Left ventricle myocardium inferior (tissue), 1 donor: ENCODE measurements at places on chromosomes 6 and 20.

DNA sequence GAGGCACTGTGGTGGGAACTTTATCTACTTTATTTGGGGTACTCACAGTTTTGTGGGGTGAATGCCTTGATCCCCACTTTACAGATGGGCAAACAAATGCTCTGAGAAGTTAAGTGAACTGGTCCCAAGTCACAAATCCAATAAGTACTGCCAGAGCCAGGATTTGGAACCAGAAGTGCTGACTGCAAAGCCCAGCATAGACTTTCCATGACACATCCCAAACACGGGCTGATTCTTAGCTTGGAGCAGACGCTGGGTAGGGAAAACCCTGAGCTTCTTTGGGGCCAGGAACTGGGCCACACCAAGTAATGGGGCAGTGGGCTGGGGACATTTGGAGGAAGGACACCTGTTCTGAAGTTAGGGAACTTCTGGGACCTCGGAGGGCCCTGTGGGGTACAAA is 20.3 kb downstream of the RIN2 start:
- no peak for DNase-seq

GRCh38 chr6:111802015-111802414 is 71.2 kb downstream of the FYN start:
- DNase-seq = no peak

GRCh38 chr6:45838996-45839395 is 176.7 kb downstream of the CLIC5 start:
- no peak for DNase-seq

- no peak for DNase-seq
These were observed 137.7 kb upstream of the ARMC2 start for GRCh38 chr6:108710551-108710950.

- no peak for DNase-seq
These were observed 10.8 kb upstream of the MICAL1 start for GRCh38 chr6:109466212-109466923.

DNA sequence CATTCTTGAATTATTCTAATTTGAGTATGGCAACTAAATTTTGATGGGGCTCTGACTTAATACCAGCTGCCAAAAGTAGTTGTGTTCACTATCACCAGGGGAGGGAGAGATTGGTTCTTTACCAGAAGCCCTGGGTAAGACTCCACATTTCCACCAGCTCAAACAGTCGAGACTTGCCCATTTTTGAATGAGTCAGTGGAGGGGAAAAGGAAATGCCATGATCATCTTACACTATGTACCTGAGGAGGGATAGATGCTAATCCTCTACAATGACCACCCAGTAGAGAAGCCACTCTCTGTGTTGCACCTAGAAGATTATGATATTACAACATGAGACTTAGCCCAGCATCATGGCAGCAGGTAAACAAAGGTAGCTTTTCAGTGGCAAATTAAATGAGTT is 77.0 kb upstream of the SGK1 start:
- DNase-seq = no peak

GRCh38 chr6:161434921-161435747 is 161.3 kb upstream of the AGPAT4 start:
- DNase-seq = no peak

DNA sequence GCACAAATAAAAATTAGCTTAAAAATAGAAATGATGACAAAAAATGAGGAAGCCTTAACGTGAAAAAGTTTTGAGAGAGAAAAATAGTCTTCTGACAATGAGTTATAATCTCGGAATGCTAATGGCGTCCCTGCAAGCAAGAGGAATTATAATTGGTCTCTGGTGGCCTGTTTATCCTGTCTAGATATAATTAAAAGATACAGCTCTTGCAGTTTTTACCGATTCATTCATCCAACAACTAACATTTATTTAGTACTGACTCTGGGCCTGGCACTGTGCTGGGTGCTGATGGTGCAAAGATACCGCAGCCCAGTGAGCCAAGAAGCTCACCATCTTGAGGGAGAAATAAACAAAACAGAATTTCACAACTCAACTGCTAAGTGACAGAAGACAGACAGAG is 31.6 kb upstream of the ANKRD60 start:
- no peak for DNase-seq

GRCh38 chr6:112384511-112384910 is 37.4 kb downstream of the RFPL4B start:
- DNase-seq = no peak

DNA sequence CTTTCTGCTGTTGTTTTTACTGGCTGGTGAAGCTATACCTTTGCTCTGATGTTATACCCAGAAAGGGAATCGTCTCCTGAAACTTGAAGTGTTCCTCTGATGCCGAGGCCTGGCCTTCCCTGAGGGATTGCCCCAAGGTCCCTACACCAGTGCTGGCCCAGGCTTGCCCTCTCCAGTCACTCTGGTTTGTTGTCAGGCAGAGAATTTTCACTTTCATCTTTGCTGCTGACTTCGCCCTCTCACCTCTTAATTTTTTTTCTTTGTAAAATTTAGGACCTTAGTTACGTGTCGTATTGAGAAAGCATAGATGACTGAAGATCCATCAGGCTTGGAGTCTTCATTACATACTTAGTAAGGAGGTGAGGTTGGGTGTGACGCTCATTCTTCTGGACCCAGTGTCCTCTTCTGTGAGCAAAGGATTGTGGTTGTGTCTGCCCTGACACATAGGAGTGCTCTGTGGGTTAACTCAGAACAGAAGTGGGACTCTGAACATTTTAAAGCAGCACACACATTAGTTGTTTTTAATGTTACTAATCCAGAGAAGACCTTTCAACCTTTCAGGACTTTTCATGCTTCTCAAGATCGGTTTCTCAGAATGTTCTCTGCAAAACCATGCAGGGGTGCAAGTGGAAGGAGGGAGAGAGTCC is 45.4 kb downstream of the TULP4 start:
- no peak for DNase-seq

DNA sequence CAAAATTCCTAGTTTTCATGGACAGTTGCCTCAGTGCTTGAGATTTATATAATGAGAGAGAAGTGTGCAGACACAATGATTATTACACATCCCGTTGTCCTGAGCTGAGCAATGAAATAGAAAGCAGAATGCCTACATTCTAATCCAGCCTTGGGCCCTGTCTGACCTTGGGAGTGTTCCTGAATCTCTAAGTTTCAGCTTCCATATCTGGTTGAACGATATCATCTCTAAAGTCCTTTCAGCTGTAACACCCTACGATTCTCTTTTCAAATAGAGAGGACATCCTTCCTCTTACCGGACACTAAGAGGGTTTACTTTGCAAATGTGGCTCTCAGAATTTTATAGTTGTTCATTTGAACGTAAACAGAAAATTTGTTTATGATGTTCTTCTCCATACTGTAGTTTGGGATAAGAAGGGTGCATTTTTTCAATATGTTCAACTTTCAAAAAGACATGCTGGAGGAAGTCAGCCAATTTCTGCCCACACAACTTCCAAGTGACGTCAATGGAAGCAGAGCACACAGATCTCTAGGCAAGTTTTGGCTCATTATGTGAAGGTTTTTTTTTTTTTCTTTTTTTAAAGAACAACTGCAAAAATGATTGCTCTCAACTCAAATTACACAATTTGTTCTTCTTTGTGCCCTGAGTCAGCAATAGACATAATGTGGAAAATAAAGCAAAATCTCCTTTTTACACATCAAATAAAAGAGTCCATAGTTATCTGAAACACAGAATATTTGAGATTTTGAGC is 50.4 kb downstream of the PDE7B start:
- peak; percentile 48 for DNase-seq

DNA sequence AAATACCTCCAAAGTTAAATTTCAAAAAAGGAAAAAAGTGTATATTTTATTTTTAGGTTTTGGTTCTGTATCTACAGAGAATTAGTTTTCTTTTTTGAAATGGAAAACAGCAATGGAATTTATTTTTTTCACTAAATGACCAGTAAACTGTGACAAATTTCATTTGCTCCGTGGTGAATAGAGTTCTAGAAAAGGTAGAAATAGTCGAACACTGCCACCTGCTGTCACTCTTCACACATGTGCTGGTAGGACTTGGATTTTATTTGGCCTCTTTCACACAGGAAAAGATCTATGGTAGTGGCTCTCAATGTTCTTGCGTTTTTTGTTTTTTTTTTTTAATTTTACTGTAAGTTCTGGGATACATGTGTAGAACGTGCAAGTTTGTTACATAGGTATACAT is 312.5 kb downstream of the EYA4 start:
- DNase-seq = no peak

GRCh38 chr20:59985164-59985563 is 26.9 kb downstream of the CDH26 start:
- DNase-seq = no peak

- no peak for DNase-seq
These were observed 14.5 kb upstream of the PSMG4 start for GRCh38 chr6:3244003-3244831.

- DNase-seq = no peak
These were observed 336.0 kb upstream of the PRDM1 start for GRCh38 chr6:105750089-105750488.

DNA sequence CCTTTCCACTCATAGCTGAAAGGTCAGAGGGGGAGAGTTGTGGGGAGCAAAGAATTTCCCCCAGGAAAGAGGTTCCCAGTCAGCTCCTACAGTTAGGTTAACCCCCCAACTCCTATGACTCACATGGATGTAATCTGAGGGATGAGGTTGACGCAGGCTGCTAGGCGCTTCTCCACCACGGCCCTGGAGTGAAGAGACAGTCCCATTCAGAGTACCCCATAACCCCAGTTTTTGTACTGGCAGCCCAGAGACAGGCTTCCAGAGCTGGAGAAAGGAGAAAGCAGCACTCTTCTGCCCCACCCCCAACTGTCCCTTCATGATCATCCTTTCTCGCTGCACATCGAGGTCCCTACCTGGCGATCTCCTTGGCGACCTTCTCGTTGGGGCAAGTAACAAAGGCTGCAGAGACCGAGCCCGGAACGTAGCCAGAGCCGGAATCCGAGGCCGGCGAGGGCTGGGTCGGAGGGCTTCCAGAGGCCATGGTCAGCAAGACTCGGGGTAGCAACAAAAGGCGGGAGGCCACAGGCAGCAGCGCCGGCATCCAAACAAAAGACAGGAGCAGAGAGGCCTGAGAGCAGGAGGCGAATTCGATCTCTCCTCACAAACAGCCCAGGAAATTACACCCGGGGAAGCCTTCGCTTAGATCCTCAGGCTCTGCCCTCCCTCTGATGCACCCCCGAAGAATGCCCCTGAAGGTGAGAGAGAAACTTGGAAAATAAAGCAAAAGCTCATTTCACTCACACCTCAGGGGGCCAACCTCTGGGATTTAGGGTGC is 592 bp downstream of the CUTA start:
- no peak for DNase-seq

- no peak for DNase-seq
These were observed 348.7 kb upstream of the MANEA start for GRCh38 chr6:95228636-95229035.

- DNase-seq = no peak
These were observed 103.0 kb downstream of the ADGRB3 start for GRCh38 chr6:68738039-68738438.

DNA sequence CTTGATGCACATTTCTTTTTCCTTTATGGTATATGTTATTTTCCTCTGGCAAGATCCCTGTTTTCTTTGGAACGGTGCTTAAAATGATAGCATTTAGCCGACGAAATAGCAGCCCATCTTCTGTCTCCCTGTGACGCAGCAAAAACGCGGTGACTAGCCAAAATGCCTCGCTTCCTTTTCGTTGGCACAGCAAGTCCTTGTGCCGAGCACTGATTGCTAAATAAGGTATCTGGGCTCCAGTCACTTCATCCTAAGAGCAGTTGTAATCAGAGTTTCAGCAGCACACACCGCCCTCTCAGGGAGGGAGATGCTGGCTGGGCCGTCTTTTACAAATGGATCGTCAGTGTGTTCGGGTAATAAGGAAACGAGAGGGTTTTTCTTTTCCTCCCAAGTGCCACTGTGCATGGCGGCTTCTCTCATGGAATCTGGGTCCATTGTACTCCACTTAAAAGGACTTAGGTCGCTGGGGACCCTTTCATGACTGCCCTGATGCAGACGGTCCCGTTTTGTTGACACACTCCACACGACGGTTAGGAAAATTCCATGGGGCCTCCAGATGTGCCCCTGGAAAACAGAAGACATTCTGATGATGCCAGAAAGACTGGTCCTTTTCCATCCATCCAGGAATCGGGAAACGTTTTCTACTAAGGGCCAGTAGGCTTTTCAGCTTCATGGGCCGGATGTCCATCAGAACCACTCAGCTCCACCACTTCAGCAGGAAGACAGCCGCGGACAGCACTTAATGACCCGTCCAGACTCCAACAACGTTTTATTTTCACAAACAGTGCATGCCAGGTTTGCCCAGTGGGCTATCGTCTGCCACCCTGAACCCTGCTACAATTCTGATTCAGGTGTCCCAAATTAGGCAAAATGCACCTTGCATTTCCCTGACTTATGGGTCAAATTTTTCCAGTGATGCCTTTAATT is 185.5 kb downstream of the CDH4 start:
- DNase-seq = peak; percentile 21

- DNase-seq = peak; percentile 34
These were observed 185.5 kb upstream of the AKAP12 start for GRCh38 chr6:151054306-151054705.

- no peak for DNase-seq
These were observed 288.1 kb upstream of the PRDM1 start for GRCh38 chr6:105797983-105798453.

- DNase-seq = no peak
These were observed 206.9 kb downstream of the TFAP2C start for GRCh38 chr20:56835829-56836550.

- no peak for DNase-seq
These were observed 181.9 kb downstream of the NFATC2 start for GRCh38 chr20:51360451-51361201.

DNA sequence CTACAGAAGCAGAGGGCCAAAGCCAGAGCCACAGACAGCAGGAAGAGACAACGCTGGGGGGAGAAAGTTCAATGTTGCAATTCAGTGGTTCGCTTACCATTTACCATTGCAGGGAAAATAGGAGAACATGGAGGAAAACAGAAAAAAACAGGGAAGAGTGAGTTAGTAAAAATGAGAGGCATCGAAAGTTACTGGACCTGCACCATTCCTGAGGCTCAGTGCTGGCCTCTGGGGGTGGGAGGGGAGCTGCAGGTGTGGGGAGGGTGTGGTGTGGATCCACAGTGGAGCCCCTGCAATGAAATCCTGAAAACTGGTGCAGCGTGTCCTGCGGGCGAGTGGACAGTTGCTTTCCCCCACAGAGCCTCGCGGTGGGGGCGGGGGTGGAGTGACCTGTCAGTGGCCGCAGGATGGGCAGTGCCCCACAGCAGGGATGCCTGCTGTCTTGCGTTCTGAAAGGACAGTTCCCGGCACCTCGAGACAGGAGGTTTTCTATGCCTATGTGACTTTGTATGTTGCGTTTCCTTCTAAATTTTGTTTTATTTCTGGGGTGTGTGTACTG is 5.7 kb downstream of the TMEM181 start:
- DNase-seq = no peak

DNA sequence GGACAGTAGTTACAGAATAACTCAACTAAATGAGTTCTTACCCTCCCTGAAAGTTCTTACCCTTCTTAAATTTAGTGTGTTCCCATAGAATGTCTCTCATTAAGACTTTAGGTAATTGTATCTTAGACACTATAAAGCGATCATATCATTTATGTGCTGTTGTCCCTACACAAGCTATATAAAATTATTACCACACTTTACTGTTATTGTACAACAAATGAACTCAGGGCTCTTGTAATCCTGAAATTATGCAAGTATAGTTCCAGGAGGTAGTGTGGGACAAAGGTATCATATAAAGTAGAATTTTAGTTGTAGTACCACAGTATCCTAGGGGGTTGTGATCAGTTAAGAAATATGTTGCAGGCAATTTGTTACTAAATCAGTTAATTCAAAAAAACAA is 167.4 kb upstream of the CARMIL1 start:
- no peak for DNase-seq

GRCh38 chr20:61030130-61030529 is 221.9 kb upstream of the CDH4 start:
- no peak for DNase-seq
